ENCODE measurements at places on chromosomes 12 and 14.

DNA sequence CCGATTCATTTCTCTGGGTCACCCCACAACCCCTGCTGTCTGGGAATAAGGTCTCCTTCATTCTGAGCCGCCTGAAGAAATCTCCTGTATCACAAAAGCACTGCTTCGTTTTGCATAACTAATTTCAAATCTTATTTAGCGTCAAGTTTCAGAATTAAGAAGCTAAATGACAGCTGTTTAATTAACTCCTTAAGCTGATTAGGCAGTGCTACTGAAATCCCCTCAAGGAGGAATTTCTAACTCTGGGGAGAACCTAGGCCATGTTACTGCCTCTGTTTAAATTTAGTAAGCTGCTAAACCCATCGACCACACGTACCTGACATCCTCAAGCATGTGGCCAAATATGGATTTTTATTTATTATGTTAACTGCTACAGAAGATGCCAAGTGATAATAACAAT is 373.6 kb downstream of the GLT1D1 start:
- DNase-seq: no peak

- no peak for DNase-seq
Measured at GRCh38 chr12:56872366-56872765, 61.8 kb downstream of the SDR9C7 start.

DNA sequence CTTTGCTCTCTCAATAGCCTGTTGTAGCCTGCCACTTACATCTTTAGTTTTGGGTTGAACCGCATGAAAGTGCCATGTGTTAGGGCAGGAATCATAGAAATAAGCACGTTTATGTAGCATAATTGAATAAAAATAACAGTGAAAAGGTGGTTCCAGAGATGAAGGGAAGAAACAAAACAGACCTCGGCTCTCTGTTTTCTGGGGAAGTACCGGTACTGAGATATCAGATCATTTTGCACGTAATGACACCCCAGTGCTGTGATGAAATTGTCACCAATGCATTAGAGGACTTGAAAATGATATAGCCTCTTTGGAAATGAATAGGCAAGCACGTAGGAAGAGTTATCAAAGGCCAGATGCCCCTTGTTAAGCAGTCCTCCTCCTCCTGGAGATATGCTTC is 42.5 kb upstream of the DLK1 start:
- no peak for DNase-seq

GRCh38 chr12:112294793-112295192 is 87.4 kb downstream of the HECTD4 start:
- DNase-seq: peak; percentile 4

Measured in inflammatory macrophage treated with lipopolysaccharide for 1 hour (primary cell).